ENCODE measurements at places on chromosomes 6 and 20.

GRCh38 chr20:884983-885952 lies 30.9 kb downstream of the ANGPT4 start:
- DNase-seq, result no peak

DNA sequence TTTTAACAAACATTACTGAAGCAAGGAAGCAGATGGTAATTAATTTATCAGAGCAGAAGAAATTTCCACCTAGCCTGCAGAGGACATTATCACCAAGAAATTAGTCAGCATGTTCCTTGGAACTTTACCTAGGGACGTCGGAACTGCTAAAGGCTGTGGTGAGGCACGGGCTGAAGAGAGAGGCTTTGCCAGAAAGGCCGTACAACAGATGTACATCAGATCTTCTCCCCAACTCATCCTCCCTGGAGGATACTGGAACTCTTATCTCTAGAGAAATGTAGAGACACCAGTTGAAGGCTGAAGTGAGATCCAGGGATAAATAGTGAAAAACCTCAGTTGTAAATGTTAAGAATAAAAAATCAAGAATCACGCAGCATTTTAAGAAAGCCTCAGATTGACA lies 257.1 kb downstream of the SAMD5 start:
- DNase-seq, result no peak

DNA sequence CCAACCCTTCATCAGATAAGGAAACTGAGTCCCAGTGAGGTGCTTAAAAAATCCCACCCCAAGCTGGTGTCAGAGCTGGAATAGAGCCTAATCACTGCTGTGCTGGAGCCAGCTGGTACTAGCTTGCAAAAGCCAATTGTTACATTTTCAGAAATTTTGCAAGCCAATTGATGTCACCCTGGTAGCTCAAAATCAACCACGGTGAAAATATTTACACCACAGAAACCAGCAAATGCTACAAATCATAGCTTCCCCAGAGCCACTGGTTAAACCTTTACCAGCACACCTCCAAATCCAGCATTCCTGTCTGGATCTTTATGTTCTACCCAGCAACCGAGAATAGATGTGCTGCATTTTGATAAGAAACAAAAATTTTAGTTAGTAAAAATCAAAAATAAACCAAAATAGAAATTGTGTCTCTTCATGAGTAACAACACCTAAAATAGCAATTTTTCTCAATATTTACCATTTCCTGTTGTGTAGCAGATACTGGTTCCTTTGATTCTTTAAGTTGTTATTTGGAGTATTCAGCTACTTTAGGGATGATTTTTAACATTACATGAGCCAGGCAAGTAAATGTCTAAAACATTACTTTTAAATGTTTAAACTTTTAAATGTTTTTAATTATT lies 7.2 kb upstream of the LCA5 start:
- DNase-seq, result no peak

DNA sequence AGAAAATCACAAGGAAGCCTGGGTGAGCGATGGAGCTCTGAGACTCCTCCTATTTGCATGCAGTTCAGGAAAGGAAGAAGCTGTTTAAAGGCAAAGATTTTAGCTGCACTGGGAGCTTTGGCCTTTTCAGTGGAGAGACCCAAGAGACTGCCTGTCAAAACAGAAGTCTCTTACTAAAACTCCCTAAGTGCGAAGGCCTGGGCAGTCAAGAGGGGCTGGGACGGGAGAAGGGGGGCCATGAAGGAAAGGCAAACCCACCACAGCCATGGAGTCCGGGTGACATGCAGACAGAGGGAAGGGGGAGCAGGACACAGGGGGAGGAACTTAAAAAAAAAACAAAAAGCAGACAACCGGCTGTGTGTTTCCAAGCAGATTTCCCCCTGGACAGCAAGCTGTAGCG lies 537.6 kb upstream of the NOX3 start:
- DNase-seq, result no peak

GRCh38 chr20:53409447-53409717 lies 184.3 kb downstream of the ZNF217 start:
- no peak for DNase-seq

GRCh38 chr6:118559659-118560058 lies 11.6 kb downstream of the PLN start:
- DNase-seq, result no peak
